ENCODE measurements at places on chromosomes 6 and 20.

- DNase-seq: no peak
Observed at GRCh38 chr6:137305691-137306090, 86.5 kb upstream of the IFNGR1 start.

DNA sequence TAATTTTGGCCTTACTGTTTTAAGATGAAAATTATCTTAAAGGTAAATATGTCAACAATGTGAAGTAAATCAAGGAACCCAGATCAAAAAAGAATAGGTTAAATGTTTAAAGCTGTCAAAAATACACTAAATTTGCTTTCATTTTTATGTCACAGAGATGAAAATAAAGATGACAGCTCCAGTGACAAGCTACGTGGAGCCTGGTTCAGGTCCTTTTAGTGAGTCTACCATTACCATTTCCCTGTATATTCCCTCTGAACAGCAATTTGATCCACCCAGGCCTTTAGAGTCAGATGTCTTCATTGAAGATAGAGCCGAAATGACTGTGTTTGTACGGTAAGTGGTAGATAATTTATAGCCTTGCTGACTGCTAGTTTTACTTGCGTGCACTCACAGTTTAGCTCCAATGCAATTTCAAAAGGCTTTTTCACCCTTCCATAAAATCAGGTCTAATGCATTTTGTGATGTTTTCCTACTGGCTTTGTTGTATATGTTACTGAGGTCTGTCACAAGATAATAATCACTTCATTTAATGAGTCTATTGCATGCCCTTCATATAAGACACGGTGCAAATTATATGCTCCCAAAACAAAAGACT is 1.9 kb downstream of the HEBP2 start:
- no peak for DNase-seq

GRCh38 chr20:58168843-58169242 is 59.6 kb downstream of the ANKRD60 start:
- no peak for DNase-seq

DNA sequence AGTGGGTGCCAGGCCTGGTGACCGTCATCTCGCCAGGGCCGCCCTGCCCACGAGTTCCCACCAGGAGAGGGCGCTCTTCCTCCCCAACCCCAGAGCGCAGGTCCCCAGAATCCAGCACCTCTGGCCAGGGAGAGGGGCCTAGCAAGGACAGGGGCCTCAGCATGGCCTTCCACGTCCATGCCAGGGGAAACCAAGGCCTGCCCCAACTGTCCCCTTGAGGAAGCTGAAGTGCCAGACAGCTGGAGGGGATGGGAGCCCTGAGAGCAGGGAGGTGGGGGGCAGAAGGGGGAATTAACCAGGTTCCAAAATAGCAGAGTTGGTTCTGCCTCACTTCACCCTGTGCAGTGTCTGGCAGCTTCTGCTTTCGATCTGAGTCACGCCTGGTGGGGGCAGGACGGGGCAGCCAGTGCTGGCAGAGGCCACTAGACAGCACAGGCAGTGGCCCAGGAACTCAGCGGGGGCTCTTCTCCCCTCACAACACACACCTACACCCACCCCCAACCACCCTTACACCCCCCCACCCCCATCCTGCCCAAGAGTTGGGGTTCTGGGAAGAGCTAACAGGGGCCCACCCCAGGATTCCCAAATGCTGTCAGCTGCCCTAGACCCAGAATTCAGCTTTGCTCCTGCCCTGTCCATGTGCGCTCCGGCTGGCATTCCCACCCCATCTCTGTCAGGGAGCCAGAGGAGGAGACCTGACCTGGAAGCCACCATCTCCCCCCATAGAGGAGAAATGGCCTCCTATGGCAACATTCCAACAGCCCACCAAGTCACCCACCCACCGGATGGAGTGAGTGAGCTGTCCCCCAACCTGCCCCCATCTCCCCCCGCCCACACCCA is 29.2 kb downstream of the TFEB start:
- peak; percentile 14 for DNase-seq

- no peak for DNase-seq
Observed at GRCh38 chr6:159879856-159880255, 10.9 kb upstream of the MAS1 start.

GRCh38 chr6:23348185-23348584 is 777.8 kb upstream of the NRSN1 start:
- no peak for DNase-seq

DNA sequence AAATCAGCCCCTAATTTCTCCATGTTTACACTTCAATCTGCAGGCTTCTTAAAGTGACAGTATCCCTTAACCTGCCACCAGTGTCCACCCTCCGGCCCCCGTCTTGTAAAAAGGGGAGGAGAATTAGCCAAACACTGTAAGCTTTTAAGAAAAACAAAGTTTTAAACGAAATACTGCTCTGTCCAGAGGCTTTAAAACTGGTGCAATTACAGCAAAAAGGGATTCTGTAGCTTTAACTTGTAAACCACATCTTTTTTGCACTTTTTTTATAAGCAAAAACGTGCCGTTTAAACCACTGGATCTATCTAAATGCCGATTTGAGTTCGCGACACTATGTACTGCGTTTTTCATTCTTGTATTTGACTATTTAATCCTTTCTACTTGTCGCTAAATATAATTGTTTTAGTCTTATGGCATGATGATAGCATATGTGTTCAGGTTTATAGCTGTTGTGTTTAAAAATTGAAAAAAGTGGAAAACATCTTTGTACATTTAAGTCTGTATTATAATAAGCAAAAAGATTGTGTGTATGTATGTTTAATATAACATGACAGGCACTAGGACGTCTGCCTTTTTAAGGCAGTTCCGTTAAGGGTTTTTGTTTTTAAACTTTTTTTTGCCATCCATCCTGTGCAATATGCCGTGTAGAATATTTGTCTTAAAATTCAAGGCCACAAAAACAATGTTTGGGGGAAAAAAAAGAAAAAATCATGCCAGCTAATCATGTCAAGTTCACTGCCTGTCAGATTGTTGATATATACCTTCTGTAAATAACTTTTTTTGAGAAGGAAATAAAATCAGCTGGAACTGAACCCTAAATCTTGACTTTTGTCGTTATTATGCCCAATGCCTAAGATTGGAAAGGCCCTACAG is 4.5 kb downstream of the SOX4 start:
- DNase-seq: no peak

- no peak for DNase-seq
Observed at GRCh38 chr6:132712366-132712765, 1.5 kb downstream of the VNN1 start.

GRCh38 chr6:42049948-42050296 is 402 bp upstream of the TAF8 start:
- DNase-seq: no peak

DNA sequence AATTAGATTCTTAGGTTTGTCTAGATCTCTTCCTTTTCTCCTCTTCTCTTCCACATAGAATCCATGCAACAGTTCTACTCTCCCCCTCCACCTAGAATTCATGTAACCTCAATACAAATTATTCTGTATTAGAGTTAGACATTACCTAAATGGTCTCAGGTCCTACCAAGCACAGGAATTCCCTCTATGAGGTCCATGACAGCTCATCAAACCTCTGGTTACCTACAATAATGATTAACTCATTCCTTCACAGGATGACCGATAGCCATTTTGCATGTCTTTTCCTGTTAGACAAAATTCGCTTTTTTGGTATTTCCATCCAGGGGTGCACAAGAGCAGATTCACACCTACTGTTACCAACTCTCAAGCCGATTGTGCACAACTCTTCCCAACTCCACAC is 27.4 kb upstream of the BMP2 start:
- DNase-seq: no peak

DNA sequence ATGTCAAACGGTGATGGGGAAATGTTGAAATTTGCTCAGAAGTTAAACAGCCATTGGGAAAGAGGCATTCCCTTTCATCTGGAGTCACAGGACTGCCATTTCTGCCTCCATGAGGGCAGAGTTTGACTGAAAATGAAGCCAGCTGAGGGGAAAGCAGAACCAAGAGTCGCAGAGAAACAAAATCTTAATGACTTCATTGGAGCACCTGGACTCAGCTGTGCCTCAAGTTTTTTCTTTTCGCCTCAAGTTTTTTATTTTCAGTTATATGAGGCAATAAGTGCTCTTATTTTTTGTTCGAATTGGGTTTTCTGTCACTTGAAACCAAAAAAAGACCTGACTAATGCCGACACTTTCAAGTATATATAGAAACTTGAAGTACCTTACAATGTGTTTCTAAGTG is 161.3 kb downstream of the PKHD1 start:
- no peak for DNase-seq

DNA sequence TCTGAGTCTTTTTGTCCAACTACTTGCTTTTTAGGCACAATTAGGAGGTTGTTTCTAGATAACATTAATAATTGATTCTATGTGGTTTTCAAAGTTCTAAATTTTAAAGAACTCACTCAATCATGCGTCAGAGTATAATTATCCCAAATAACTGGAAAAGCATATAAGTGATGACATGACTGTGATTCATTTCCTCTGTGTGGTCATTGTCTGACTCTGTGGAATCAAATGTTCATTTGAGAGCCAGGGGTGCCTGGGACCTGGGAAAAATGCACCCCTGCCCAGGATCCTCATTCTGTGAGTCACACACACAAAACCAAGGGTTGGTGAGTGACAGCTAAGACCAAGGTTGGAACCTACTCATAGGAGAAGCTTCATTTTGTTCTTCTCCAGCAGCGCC is 127.1 kb upstream of the MLIP start:
- DNase-seq: no peak

GRCh38 chr6:13788820-13789219 is 25.5 kb downstream of the MCUR1 start:
- no peak for DNase-seq

- DNase-seq: no peak
Observed at GRCh38 chr6:74891349-74891831, 314.5 kb downstream of the COL12A1 start.

- DNase-seq: no peak
Observed at GRCh38 chr6:2166717-2167116, 78.7 kb downstream of the GMDS start.

GRCh38 chr6:85360794-85361642 is 88.9 kb upstream of the NT5E start:
- no peak for DNase-seq

- no peak for DNase-seq
Observed at GRCh38 chr6:128712898-128713297, 170.0 kb upstream of the LAMA2 start.

- no peak for DNase-seq
Observed at GRCh38 chr6:100988391-100988984, 107.4 kb upstream of the ASCC3 start.

DNA sequence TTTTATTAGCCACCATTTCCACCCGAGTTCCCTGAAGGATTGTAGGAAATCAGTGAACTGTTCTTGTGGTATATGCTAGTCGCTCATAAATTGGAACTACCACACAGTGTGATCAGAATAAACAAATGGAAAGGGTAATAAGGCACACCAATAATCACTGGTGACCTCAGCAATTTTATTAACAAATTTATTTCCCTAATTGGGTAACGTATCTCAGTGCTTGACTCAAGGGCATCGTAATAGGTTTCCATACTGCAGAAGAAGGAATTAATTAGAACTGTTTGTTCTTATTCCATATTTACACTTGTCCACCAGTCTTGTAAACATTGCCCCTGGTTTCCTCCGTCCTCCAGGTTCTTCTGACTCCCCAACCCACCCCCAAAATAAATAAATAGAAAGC is 10.0 kb upstream of the UQCC2 start:
- DNase-seq: no peak

DNA sequence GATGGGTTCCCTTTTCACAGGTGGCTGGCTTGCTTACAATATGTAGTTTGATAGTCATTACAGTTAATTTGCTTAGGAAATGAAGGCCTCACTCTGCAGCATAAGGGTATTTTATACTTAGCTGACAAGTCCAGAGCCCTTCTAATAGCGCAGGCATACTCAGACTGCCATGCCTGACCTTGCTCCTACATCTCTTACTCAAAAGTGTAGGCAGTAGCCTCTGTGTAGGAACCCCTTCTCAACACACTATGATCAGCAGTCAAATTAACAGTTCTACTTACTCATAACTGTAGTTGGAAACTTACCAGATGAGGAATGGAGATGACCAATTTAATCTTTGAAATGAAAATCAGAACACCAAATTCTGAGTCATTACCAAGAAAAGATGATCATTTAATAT is 373.5 kb downstream of the TBC1D32 start:
- DNase-seq: no peak

DNA sequence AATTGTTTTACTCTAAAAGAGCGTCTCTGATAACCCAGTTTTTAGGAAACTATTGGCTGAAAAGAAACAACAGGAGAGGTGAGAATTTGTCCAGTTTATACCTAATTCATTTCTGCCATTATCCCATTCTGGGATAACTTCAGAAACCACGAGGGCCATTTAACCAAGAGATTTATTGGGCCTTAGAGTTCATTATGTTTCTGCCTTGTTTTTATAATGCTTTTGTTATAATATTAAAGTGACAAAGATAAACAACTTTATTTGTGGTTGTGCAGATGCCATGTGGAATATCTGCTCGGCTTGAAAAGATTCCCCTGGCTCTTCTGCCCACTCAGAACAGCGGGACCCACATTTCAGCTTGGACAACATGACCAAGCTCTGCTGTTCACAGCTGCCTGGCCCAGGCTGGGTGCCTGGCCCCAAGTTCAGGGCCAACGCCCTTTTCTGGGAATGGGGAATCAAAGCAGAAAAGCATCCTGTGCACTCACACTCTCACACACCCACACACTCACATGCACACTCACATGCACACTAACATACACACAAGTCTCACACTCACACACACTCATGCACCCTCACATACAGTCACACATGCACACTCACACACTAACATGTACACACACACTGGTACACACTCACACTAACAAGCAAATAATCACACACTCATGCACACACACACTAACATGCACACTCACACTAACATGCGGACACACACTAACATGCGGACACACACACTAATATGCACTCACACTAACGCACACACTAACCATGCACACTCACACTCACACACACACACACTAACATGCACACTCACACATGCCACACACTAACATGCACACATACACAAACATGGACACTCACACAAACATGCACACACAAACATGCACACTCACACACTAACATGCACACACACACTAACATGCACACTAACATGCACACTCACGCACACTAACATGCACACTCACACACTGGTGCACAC is 86.7 kb upstream of the NEDD9 start:
- no peak for DNase-seq

- DNase-seq: no peak
Observed at GRCh38 chr20:50277064-50277415, 86.4 kb downstream of the CEBPB start.

GRCh38 chr6:14807971-14808370 is 437.9 kb upstream of the JARID2 start:
- no peak for DNase-seq

DNA sequence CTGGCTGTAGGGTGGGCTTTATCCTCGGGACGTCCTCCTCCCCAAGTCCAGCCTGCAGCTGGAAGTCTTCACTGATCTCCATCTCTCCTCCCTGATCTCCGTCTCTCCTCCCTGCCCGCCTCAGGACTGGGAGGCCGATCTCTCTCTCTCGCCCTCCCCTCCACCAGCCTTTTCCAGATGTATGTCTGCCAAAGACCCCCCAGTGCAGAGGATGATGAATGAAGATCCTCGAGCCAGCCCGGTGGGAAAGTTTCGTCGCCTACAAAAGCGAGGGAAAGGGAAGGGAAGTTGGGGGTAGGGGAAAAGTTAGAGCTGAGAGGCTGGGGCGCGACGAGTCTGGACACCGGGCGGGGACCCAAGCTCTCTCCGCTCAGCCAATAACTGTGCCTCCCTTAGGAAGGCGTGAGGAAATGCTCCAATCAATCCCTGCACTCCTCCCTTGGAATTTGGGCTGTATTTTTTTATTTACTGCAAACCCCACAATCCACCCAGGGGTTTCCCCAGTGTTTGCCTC is 595 bp upstream of the SRF start:
- peak; percentile 80 for DNase-seq
